Activated CD4-positive, alpha-beta T cell treated with anti-CD3 and anti-CD28 coated beads, Interleukin-2, amount 50 U/mL, for 24 hours (primary cell): ENCODE measurements at places on chromosomes 2 and 18.
A peak's percentile ranks its signal among the peaks of the same experiment; 100 is the strongest.

GRCh38 chr2:3730646-3731045, 27.3 kb downstream of the DCDC2C start:
- no peak for DNase-seq

DNA sequence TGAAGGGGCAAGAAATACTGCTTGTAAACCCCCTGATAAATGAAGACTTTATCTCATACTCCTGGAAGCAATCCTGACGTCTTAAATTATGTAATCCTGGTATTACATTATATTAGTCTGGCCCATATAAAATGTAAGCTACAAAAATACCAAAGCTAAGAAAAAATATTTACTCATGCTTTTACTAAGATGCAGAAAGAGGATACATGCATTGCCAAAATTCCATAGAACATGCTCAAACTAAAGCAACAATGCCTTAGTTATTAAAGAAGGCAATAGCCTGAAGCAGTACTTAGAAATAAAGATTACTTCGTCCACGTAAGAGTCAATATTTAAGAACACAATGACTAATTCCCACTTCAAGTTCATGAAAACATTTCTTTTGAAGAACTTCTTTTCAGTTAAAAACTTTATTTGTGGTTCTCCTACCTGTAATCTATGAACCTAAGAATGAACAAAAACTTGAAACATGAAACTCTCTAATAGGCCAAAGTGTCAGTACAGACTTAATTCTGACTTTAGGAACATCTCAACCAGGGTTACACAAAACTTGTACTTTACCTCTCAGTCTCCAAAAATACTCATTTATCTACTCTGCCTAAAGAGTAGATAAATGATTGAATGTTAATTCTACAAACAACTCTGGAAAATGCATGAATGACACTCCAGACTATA, 117.3 kb downstream of the THADA start:
- DNase-seq: no peak

DNA sequence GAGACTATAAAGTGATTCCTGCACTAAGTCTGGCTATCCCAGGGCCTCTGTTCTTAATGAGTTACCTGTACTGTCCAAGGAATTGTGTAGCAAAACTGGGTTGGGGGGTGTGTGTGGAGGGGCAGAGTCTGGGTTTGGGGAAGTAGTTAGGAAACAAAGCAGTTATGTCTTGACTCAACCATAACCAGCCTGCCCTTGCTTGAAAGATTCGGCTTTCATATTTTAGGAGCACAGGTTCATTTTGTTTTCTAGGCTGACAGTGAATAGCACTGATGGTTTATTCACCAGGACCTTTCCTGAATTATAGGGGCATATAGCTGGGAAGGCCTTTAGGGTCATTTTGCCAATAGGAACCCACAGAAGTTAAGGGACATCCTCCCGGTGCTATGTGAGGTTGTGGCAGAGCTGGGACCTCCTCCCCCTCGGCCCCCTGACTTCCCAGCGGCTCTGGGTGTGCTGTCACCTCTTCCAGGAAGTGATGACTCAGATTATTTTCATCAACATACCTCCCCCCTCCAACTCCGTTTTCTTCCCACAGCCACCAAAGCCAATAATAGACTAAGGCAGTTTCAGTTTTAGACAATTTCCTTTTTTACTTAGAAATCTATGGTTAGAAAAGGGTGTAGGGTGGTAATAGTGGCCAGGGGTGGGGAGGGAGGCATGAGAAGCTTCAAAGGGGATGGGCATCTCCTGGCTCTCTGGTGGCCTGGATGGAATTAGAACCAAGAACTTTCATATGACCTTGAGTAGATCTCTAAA, 44.8 kb downstream of the SETBP1 start:
- peak; percentile 27 for DNase-seq

- no peak for DNase-seq
Measured at GRCh38 chr2:206354129-206354528, 79.7 kb downstream of the ZDBF2 start.

DNA sequence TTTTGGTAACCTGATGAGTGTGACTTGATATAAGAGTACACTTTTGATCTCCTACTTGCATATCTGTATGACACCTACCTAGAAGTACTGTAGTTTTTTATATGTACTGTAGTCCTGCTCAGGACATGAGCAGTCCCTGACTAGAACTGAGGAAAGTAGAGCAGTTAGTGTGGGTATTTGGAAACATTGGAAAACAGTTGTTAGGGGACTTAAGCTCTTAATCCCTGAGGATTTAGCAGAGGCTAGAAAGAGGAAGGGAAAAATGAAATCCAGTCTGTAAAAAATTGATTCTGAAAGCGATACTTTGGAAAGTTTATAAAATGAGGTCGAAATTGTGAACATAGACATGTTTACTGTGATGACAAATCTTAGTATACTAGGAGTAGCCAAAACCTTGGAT, 125.6 kb downstream of the NCOA1 start:
- DNase-seq: no peak

DNA sequence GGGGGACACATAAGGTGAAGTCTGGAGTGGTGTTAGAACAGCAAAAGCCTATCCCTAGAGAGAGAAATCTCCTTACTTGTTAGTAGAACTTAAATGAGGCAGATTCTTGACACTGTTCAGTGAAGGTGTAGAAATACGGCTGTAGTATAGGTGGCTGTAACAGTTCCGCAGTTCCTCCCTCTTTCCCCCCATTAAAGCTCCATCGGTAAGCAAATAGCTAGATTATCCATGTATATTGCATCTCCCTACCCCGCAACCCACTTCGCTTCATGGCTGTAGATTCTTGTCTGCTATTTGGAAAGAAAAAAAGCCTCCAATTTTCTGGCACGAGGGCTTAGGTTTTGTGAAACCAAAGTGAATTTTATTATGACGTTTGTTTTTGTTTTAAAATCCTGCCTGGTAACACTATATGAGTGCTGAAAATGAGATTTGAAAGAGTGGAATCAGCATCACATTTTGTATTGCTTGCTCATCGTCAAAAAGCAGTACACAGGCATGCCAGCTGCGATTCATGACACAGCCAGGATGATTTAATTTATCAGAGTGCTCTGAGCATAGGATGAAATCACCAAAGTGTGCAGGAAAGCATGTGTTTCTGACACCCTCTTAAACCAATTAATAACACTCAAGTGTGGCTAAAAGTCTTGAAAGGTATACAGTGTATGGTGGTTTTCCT, 1.4 kb downstream of the FAM171B start:
- DNase-seq: no peak

DNA sequence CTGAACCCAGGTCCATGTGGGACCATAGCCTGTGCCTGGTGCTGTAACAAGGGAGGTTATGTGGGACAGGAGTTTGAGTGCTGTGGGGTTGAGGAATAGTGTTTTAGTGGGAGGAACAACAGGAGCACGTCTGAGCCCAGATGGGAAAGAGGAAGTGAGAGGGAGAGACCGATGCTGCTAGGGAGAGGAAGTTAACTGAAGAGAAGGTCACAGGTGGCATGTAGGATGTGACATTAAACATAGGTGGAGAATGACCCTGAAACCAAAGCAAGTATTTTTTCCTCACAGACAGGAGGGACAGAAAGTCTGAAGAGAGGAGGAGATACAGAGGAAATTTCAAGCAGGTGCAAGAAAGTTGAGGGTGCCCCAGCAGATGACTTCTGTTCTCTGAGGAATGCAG, 87.8 kb downstream of the ACOXL start:
- DNase-seq: no peak

DNA sequence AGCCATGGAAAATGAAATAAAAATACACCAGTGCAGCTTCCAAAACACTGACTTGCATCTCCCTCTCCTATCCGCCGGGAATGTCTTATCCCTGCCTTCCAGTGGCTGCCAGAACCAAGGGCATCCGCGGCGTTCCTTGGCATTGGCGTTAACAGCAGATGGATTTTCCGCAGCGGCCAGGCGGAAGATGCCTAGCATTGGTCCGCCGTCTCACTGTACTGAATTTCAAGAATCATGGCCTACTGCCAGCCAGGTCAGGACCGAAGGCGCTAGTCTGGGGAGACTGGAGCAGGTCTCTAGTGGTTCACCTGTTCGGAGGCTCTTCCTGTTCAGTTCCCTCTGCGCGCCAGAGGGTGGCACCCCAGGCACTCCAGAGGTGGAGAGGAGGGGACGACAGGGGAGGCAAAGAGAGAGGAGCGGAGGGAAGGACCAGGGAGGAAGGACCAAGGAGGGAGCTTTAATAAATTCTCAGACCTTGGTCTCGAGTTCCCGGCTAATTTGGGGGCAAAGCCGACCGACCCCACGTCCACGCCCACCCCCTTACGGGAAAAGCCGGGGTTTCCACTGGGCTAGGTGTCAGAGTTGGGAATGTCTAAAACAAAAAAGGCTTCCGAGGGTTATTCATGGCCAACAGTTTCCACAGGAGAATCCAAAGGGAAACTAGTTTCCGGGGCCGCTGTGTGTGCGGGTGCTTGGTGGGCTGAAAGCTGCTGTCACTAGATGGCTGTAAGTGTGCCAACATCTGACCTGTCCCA, 3.7 kb upstream of the BCL2L11 start:
- peak; percentile 55 for DNase-seq

DNA sequence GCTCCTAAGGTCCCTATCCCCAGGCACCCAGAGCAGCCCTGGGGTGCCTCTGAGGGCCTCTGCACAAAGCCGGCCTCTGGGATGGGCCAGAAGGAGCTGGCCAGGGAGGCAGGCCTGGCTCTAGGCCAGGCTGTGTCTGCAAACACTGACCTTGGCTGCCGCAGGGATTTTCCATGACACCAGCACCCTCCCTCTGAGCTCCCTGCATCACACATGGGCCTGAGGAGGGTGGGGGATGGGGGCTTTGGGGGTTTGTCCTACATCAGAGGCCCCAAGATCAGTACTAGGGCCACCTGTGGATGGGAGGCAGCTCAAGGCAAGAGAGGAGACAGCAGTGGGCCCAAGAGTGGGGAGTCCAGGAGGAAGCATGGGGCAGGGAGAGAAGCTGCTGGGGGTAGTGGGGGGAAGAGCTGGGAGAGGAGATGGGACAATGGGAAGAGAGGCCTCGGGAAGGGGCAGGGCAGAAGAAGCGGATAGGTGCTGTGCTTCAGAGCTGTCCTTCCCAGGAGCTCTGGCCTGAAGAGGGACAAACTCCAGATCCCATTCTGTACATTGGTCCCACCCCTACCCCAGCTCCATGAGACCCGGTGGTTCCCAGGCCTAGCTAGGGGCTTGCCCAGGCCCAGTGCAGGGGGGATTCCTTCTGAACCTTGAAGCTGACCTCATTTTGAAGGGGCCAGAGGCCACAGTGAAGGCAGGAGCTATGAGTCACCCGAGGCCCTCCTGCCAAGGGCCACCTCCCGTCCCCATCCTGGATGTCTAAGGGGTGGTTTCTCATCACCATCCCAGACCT, 28.0 kb downstream of the KCNK3 start:
- no peak for DNase-seq

DNA sequence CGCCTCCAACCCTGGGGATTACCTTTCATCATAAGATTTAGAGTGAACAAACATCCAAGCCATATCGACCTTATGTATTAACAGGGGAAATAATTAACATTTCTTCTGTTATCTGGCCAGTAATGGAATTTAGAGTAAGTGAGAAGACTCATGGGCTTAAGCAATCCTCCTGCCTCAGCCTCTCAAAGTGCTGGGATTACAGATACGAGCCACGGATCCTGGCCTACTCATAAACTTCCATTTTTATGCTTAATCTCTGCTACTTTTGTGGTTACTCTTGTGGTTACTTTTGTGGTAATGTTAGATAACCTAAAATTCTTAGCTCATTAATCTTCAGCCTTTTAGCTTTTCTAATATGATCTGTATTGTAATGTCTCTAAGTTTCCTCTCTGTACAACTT, 159.3 kb upstream of the SLC8A1 start:
- DNase-seq: no peak
